ENCODE measurements at places on chromosomes 5 and 9.

GRCh38 chr9:61673664-61674381 lies 484.0 kb downstream of the SPATA31A7 start:
- no peak for DNase-seq

- DNase-seq, result no peak
Observed at GRCh38 chr9:133088146-133088750, 26.5 kb downstream of the CEL start.

GRCh38 chr5:132396589-132397031 lies 27.1 kb downstream of the SLC22A5 start:
- DNase-seq, result no peak

GRCh38 chr9:136318111-136318775 lies 9.1 kb upstream of the GPSM1 start:
- DNase-seq, result no peak

GRCh38 chr5:112514111-112514510 lies 95.0 kb upstream of the EPB41L4A start:
- no peak for DNase-seq

GRCh38 chr9:88085476-88085875 lies 52.8 kb downstream of the SPATA31C2 start:
- DNase-seq, result no peak

- DNase-seq, result no peak
Observed at GRCh38 chr5:161216877-161217276, 329.6 kb downstream of the GABRB2 start.

DNA sequence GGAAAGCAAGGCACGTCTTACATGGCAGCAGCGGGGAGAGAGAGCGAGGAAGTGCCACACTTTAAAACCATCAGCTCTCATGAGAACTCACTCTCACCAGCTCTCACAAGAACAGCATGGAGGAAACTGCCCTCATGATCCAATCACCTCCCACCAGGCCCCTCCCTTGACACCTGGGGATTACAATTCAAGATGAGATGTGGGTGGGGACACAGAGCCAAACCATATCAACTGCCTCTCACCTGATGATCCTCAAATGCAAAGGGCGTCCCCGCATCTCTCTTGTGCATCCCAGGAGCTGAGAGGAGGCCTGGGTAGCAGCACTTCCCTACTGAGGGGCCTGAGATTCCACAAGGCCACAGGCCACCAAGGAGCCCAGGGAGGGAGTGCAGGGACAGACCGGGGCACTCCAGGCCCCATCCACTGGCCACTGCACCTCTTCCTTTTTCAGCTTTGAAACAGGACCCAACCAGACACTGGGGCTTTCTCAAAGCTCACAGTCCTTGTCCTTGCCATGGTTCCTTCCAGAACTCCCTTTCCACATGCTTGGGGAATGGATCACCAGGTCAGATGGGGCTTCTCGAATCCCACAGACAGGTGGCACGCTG lies 54.5 kb upstream of the IL17B start:
- no peak for DNase-seq

DNA sequence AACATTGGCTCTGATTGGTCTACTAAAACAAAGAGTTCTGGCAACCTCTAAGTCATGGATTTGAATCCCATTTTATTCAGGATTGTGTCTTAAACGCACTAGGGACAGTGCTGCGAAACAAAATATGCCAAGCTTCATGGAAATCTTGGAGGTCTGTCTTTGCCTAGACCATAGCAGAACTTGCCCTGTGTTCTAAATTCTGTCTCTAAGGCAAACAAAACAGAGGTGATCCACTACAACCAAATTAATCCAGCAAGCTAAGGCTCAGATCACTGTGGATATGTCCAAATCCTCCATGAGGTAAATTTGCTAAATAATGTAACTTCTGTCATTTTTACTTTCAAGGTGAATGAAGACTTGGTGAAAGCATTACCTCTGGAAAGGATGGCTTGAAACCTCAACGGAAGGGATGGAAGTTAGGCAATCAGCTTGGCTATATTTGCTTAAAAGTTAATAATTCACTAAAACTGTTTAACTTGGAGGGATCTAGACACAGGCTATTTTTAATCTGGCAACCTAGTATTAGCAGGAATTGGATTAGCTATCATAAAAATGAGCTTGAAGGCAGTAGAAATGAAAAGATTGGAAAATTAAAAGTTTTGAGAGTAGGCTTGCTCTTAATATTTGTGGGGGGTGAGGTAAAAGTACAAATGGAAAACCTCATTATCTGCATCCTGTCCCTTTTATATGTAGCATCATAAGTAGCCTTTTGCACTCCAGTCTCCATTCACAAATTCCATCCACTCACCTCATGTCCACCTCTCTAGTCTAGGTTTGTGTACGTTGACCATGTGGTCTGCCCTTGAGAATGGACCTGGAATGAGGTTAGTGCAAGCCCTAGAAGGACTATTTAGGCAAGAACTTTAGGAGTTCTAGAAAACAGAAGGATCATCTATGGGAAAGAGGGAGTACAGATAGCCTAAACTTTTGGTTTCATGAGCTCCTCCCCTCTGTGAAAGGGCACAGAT lies 176.2 kb downstream of the SMC2 start:
- no peak for DNase-seq

- no peak for DNase-seq
Observed at GRCh38 chr5:181164076-181164952, 16.9 kb downstream of the OR2V2 start.

DNA sequence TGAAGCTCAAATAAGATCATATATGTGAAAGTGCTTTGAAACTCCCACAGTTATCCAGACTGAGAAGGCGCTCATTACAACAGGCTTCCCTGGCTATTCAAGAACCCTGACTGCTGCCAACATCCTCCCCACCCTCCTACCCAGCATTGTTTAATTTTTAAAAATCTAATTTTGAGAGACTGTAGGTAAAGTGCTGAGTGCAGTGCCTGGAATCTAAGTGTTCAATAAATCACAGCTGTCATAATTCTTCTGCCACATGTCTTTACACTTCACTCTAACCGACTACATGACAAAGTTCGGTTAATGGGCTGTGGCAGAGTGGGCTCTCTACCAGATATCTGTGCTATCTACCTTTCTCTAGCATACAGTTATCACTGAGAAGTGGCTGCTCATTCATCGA lies 255.6 kb upstream of the C9orf72 start:
- no peak for DNase-seq

All from NCI-H1048 (cell line).